ENCODE measurements at places on chromosomes 1 and 21.

GRCh38 chr1:162166917-162167615, 97.6 kb downstream of the NOS1AP start:
- DNase-seq, result no peak

- DNase-seq, result no peak
Measured at GRCh38 chr21:14435423-14435822, 52.5 kb upstream of the HSPA13 start.

- no peak for DNase-seq
Measured at GRCh38 chr1:55117941-55118340, 78.6 kb downstream of the PCSK9 start.

- DNase-seq, result no peak
Measured at GRCh38 chr1:152014943-152015342, 21.3 kb upstream of the S100A10 start.

GRCh38 chr1:25747046-25747719, 52.8 kb upstream of the SELENON start:
- DNase-seq, result no peak

GRCh38 chr1:38326856-38327255, 280.3 kb upstream of the POU3F1 start:
- DNase-seq, result no peak

GRCh38 chr1:24425441-24425840, 9.8 kb downstream of the NIPAL3 start:
- DNase-seq, result no peak

GRCh38 chr1:172293429-172293828, 127.1 kb upstream of the C1orf105 start:
- DNase-seq, result no peak

DNA sequence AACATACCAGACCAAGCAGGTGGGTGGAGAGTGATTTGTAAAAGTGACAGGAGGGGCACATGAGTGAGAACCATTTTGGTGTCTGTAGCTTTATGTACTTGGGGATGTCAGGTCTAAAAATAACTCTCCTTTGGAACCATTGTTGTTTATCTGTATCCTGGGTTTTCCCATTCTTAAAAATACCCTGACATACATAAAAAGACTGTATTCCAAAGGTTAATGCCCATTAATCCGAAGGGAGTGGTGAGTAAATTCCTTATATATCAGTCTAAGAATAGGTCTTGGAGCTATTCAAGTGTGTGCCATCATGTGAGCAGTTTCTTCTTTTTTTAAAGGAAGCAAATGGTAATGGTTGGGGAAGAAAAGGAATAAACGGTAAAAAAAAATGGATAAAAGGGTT, 117.5 kb downstream of the TGFB2 start:
- DNase-seq, result no peak

- DNase-seq, result peak; percentile 81
Measured at GRCh38 chr1:226677027-226678020, 61.8 kb downstream of the ITPKB start.

DNA sequence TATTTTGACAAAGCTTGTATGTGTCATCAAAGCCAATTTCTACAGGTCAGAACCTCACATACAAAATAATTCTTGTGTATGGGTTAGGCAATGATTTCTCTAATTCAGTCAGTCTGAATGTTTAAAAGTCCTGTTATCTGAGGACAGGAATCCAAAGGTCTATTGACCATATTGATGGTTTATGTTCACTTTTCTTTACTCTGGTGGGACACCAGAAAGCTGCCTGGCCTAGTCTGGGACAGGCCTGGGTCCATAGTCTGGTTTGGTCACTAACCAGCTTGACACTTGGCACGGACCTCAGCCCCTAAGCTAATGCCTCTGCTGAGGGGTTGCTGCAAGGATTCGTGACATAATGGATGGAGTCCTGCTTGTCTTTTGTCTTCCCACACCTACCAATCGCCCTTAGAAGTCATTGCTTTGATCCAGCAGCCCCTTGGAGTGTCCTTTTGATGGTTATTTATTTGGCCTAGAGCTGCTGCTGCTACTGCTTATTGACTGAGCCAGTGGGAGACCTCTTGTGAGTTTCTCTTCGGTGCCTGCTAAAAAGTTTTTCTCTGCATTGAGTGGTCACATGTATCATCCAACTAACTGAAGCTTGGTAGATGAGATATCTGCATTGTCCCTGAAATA, 15.7 kb downstream of the IFNAR2 start:
- no peak for DNase-seq

DNA sequence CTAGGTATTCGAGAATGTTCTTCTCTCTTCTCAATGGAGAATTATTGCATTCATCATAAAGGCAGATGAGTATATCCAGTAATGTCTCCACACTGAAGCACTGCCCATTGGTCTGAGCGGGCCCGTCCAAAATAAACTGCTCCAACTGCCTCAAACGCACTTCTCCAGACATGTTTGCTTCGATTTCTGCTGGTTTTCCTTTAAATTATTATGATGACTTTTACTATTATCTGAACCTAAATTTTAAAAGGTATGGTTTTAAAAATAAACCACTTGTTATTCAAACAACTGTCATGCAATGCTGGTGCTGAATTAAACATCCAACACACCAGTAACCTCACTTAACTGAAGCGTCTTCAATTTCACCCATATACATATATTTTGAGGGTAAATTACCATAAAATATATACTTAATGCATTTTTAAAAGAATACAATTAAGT, 1.3 kb downstream of the CDC42BPA start:
- DNase-seq, result no peak

- DNase-seq, result no peak
Measured at GRCh38 chr1:228034954-228035837, 28.4 kb downstream of the WNT3A start.

- DNase-seq, result no peak
Measured at GRCh38 chr1:10615932-10616671, 141.4 kb downstream of the PEX14 start.

- no peak for DNase-seq
Measured at GRCh38 chr1:114328361-114328904, 174.8 kb upstream of the SYT6 start.

DNA sequence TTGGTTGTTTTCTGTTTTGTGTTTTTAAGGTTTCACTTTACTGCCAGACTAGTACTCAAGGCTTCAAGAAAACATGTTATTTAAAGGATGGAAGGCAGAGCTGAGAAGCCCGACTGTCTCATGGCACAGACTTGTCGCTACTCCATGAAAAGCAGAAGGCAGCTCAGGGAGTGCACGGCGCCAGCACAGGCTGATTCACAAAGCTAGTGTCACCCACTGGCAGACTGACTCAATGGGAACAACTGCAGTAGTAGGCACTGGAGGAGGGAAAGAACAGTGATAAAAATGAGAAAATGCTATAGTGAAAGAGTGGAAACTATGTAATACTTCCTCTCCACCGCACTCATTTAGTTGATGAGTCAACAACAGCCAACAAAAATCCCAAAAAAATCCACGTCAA, 14.7 kb downstream of the HSF2BP start:
- no peak for DNase-seq

- DNase-seq, result no peak
Measured at GRCh38 chr1:109385417-109385816, 12.3 kb downstream of the SORT1 start.

GRCh38 chr1:145995148-145995881, 1.1 kb downstream of the TXNIP start:
- no peak for DNase-seq

DNA sequence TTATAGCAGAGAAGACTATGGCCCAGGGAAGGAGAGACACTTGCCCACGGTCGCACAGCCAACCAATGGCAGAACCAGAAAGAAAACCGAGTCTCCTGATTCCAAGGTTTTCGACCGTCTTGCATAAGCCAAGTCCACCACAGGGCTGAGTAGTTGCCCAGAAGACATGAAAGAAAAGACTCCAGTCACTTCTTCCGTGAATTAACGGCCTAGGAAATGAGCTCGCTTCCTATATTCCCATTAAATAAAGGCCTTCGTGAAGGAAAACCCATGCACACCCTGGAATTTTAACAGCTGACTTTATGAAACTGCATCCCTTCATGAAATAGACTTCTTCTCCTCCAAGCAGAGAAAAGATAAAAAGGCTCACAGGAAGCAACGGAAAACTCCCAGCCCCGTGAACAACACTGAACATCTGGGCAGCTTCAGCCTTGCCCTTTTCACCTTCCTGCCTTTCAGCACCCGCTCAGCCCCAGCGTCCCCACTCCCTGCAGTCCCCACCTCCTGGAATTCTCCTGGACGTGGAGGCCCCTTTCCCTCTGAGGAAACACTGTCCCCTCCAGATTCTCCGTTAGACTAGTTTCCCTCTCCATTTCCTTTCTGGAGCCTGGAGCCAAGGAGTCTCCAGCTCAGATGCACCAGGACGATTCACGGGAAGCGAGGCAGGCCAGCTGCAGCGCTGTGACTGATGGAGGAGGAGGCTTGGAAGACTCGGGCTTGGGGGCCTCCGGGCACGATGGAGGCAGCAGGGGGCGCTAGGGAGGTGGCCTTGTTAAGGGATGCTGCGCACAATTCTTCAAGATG, 2.7 kb upstream of the MYOC start:
- DNase-seq, result peak; percentile 68

DNA sequence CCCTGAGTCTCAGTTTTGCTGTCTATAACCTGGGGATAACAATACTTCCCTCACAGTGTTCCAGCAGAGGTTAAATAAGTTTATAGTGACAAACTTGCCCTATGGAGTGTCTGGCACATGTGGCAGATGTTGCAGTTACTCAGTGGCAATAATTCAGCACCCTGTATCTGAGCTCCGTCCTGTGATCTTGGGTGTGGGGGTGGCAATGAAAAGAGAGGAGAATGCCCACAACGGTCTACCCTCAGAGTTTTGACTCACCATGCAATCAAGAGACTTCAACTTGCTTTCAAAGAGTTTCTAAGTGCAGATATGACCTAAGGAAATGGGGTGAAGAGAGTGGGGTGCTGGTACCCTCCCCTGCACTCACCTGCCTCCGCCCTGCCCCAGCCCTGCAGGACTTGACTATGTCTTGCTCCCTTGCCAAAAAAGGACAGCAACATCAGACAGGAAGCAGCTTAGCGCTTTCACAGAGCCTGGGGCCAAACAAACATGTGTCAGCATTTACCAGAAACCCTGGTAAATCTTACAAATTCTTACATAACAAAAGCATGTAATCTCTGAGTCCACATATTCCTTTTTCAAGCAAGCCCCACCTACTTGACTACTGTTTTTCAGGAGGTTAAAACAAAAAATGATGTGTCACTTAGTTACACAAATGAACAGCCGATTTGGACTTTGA, 185.1 kb upstream of the CAMK1G start:
- no peak for DNase-seq
